ENCODE measurements at places on chromosomes 7 and 10.
A peak's percentile ranks its signal among the peaks of the same experiment; 100 is the strongest.

- no peak for DNase-seq
These were observed 4.6 kb downstream of the WIPF3 start for GRCh38 chr7:29810813-29811482.

DNA sequence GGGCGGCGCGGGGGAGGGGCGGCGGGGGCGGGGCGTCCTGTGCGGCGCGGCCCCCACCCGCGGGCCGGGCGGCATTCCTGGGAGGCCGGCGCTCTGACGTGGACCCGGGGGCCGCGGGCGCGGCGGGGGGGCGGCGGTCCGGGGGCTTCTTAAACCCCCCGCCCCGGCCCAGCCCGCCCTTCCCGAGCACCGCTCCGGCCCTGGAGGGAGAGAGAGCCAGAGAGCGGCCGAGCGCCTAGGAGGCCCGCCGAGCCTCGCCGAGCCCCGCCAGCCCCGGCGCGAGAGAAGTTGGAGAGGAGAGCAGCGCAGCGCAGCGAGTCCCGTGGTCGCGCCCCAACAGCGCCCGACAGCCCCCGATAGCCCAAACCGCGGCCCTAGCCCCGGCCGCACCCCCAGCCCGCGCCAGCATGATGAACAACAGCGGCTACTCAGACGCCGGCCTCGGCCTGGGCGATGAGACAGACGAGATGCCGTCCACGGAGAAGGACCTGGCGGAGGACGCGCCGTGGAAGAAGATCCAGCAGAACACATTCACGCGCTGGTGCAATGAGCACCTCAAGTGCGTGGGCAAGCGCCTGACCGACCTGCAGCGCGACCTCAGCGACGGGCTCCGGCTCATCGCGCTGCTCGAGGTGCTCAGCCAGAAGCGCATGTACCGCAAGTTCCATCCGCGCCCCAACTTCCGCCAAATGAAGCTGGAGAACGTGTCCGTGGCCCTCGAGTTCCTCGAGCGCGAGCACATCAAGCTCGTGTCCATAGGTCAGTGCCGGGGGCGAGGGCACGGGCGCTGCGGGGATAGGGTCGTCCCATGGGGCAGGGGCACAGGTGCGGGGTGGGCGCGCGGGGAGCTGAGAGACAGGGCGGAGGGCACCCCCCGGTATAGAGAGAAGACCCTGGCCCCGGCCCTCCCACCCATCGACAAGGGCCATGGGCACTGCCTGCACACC, at the start of gene FLNC:
FLNC (plus strand) TSS at position 176 of the 947 bp plus-strand sequence; CDS start at position 408, 232 bp downstream.
- peak; percentile 47 for DNase-seq

DNA sequence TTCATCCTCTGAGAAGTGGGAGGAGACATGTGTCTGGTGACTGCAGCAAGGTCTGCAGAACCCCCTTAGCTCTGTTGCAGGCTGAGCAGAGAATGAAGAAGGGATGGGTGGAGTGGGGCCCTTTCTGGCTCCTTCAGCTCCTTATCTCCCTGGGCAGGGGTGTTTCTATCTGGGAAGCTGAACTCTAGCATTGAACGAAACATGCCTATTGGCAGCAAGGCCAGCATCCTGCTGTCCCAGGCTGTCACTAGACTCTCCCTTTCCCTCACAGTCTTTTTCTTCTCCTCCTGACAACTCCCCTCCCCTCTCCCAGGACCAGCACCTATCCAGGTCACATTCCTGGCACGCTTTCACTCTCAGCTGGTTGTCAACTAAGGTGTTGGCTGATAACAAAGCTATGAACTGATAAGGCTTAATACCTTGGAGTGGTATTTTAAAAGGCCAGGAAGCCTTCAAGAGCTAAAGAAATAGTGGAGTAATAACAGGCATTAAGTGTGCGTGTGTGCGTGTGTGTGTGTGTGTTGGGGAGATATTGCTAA, 128.8 kb upstream of the FZD8 start:
- DNase-seq: no peak

- no peak for DNase-seq
These were observed 402 bp upstream of the CDHR1 start for GRCh38 chr10:84193846-84194423.

DNA sequence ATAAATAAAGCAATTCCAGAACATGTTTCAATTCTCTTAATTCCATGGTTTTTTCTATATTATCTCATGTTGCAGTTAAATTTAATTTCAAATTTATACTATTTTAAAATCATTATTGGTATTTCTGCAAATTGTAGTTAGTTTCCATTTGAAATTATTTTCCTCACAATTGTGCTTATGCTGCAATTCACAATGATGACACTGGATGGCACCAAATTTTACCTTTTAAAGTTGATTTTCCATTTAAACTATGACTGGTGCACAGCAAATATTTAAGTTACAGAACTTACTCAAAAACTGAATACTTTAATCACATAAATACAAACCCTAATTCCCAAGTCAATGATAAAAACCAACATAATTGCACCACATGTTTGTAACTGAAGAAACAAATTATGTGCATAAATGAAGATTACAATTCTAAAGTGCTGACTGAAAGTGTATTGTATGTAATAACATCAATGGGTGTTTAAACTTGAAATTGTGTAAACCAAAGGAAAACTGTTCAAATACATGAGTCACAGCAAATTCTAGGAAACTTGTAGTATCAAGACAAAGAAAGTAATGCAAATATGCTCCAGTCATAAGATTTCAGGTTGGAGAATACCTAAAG, 75.3 kb upstream of the AASS start:
- peak; percentile 27 for DNase-seq

Data from hematopoietic multipotent progenitor cell treated with erythropoietin and hydrocortisone succinate and interleukin-3 and kit ligand, for 6 days (in vitro differentiated cells).